ENCODE measurements at places on chromosomes 12 and 14.

DNA sequence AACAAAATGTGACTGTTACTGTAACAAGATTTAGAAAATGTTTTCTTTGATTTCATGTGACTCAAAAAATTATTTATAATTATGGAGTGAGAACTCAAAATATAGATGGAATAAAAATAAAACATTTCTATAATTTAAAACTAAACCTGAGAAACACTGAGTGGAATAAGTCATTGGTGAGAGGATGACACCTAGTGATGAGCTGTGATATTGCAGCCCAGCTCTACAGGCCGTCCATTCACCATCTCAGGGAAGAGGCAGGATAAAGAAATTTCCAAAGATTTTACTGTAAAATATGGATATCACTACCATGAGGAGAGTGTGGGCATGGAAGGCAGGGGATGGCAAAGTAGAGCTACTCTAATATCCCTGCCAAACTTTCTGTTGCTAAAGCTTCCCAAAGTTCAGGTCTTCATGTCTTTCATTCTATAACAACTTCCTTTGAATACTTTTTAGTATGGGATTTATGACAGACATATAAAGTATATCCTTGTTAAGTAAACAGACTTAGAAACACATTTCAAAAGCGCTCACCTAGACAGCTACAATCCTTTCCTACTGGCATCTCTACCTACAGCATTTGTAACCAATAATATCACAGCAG, 308.0 kb downstream of the ITPR2 start:
- no peak for DNase-seq

DNA sequence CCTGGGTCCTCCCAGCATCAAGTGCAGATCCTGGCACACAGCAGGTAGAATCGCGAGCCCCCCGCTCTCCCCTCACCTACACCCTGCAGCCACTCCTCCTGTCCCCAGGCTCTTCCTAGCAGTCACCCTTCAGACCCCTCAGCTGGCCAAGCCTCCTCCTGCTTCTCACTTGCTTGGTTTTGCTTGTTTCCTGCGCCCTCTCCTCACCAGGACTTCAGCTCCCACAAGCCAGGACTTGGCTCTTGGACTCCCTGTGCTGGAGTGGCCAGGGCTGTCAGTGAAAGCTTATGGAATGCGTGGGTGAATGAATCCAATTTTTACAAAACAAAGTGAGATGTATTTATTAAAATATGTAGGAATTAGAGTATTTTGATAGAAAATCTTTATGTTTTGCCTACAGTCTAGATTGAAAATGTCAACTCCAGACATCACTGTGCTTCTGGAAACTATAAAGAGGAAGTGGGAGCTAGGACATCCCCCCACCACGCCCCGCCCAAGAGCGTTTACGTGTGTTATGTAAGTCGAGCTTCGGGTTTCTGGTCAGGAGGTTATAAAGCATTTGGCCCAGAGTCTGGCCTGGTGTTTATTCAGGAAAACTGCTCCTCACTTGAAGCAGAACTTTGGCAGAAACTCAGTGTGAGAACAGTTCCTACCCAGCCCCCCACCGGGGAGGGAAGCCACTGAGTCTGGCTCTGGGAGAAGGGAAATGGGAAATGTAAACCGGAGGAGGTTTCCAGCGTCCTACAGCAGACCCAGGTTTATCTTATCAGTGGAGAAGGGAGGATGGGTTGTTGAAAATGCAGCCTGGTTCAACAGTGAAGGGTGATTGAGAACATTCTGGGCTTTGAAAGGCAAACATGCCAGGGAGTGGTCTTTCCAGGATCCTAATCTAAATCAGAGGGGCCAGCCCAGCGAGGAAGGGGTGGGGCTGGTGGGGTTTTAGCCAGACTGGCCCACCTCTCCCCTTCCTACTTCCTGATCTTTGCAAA, 8.8 kb downstream of the ALDH2 start:
- no peak for DNase-seq

DNA sequence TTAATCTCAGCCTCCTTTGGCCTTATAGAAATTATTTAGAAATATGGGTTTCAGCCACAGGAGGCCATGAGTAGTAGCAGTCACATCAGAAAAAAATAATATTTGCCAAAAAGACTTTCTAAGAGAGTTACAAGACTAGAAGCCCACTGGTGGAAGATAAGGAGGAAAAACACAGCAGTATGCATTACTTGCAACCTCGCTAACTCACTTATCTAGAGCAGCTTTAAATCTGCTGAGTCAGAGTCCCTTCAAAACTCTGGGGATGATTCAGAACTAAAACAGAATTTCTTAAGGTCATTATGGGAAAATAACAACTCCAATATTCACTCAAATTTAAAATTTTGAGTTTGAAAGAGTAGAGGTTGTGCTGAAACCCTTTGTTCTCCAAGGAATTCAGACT, 6.2 kb downstream of the OR4K17 start:
- DNase-seq = no peak

DNA sequence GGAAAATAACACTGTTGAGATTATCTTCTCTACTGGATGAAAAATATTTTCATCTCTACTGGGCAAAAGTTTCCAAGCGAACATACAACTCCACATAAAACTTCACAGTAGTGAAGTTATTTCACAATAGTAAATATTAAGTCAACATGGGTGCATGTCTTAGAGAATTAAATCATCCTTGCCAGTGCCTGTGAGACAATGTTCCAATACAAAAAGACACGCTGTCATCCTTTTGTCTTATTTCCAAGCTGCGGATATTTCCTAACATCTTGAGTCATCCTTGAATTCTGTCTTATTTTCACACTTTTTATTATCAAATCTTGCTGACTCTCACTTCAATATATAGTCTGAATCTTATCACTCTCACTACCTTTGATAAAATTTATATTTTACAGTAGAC, 142.9 kb upstream of the KITLG start:
- DNase-seq = no peak

- no peak for DNase-seq
Measured at GRCh38 chr12:114835031-114835430, 151.1 kb upstream of the TBX3 start.

DNA sequence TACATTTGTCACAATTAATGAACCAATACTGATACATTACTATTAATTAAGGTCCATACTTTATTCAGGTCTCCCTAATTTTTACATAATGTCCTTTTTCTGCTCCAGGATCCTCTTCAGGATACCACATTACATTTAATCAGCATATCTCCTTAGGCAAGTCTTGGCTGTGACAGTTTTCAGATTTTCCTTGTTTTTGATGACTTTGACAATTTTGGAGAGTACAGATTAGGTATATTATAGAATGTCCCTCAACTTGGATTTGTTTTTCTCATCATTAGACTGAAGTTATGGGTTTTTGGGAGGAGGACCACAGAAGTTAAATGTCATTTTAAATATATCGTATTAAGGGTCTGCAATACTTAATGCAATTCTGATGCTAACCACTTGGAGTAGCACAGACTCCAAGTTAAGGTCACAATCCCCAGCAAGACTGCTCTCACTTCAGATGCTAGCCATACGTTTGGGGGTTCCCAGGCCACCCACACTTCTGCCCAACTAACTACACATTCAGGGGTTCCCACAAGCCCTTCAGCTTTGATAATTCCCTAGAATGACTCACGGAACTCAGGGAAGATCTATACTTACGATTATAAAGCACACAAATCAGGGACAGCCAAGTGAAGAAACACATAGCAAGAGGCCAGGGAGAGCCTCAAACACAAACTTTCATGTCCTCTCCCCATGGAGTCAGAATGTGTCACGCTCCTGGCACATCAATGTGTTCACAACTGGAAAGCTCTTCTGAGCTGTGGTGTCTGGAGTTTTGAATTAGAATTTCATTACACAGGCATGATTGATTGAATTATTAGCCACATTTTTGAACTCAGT, 17.0 kb upstream of the NUBPL start:
- no peak for DNase-seq

GRCh38 chr12:133165776-133166175, 15.5 kb upstream of the ZNF268 start:
- DNase-seq = no peak

GRCh38 chr14:72740504-72740961, 153.4 kb downstream of the DPF3 start:
- DNase-seq = no peak

GRCh38 chr12:99287136-99287535, 360.4 kb upstream of the GARIN6 start:
- no peak for DNase-seq

- DNase-seq = no peak
Measured at GRCh38 chr12:109541413-109541726, 31.9 kb downstream of the MMAB start.

- no peak for DNase-seq
Measured at GRCh38 chr14:91374287-91374878, 43.2 kb downstream of the CCDC88C start.

GRCh38 chr14:95034788-95035187, 122.5 kb downstream of the DICER1 start:
- no peak for DNase-seq

DNA sequence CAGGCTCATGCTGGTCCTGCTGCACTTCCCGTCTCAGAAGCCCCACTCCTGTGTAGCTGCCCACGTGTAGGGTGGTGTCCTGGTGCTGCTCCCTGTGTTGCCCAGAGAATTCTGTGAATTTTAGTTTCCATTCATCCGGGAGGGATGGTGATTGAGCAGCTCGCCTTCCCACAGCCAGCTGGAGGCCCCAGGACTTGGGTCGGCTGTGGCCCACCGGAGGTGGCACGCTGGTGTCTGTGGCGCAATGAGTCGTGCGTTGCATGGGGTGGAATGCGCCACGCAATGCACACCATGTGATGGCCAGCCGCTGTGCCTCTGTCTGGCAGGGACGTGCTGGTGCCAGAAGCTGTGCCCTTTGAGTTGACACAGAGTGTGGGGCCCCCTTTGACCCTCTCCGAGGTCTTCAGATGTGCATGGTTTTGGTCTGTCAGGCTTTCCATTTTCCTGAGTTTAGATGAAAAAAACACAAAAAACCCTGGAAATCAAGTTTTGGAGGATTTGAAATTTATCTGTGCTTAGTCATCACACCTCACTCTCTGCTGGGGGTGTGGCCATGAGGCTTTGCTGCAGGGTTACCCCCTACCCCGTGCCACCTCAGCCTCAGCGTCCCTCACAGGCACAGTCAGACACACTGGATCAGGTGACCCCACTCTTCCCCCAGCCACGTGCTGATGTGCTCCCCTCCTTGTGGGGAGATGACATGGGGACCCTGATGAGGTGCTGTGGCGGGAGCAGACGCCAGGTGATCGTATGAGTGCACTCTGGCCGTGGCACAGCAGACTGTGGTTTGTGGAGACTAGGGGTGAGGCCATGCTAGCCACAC, 64.6 kb downstream of the EP400 start:
- DNase-seq = no peak

DNA sequence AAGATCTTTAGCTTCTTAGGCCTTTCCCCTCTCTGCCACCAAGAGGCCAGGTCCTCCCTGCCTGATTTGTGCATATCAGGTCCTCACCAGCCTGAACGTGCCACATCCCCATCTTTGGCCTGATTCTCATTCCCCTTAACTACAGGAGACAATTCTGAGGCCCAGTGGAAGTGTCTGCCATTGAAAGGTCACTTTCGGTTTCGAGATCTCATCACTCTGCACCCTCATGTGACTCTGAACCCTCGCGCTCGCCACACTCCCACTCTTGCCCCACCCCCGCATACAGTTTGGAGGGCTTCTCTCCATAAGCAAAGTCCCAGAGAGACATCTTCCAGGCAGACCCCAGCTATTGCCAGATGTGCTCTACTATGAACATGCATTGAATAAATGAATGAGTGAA, 189.0 kb downstream of the NTF3 start:
- no peak for DNase-seq

GRCh38 chr14:33733310-33733709, 217.6 kb downstream of the EGLN3 start:
- no peak for DNase-seq

DNA sequence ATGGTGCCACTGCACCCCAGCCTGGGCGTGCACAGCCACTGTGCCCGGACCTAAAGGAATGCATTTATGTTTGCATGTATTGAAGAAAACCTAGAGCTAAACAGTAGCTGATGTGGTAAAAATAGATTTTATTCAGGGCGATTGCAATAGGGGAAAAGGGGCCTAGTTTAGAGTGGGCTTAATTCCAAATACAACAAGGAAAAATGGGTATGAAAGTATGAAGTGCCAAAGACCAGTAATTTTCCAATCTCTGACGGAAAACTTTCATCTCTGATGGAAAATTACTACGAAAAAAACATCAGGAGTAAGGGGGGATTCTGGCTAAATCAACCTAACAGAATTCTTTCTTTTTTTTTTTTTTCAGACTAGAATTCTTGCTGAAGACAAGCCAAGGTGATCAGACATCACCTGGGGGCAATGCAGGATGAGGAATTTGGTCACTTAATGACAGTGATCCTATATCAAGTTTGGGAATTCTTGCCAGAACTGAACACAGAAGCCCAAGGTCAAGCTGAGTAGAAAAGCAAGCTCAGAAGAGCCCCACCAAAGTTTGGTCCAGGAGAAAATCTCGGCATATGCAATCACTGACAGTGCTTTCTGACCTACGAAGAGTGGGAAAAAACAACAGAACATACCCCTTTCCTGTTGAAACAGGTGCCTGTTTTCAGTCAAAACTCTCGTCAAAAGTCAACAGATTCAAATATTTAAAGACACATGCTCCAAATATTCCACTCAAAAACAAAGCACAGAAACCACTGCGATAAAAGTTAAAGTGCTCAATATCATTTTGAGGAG, 13.7 kb upstream of the APOBEC1 start:
- no peak for DNase-seq

DNA sequence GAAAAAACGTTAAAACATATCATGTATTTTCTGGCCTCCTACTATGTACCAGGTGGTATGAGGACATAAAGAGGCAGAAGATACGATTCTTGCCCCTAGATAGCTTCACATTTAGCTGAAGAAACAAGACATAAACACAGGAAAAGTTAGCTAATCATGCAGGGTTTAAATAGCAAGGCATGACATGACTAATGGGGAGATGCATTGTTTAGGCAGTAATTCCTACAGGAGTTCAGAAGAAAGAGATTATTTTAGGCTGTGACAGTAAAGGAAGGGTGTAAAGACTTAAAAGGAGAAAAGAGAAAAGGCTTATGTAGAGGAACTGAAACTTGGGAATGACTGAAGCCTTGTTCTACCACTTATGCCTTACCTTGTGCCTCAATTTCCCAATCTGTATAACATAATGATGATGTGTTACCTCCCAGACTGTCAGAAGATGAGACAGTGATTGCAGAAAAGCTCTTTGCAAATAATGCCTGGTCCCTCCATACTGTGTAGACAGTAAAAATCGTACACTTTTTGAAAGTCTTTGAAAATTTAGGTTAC, 44.4 kb downstream of the PRKCH start:
- no peak for DNase-seq

- no peak for DNase-seq
Measured at GRCh38 chr12:103785243-103786031, 55.6 kb downstream of the NT5DC3 start.

DNA sequence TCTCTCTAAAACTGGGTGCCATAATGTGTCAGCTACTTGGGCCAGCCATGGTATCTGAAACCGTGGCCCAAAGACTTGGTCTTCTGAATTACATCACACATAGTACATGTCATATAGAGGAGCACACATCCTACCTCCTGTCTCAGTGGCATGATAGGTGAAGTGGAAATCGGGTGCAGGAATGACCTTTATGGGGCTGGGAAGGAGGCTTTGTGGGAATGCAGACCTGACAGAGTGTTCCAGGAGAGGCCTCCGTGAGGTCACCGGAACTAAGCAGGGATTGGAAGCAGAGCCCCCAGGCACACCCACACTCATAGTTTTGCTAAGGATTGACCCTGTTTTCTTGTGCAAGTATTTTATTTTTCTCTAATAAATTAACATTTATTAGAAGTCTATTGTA, 82.6 kb downstream of the NTF3 start:
- DNase-seq = no peak

- DNase-seq = no peak
Measured at GRCh38 chr12:121490401-121491281, 90.2 kb downstream of the KDM2B start.

- no peak for DNase-seq
Measured at GRCh38 chr12:25058658-25059058, 109.8 kb upstream of the BCAT1 start.

All from 8988T (cell line).